ENCODE measurements at places on chromosomes 16 and 17.

DNA sequence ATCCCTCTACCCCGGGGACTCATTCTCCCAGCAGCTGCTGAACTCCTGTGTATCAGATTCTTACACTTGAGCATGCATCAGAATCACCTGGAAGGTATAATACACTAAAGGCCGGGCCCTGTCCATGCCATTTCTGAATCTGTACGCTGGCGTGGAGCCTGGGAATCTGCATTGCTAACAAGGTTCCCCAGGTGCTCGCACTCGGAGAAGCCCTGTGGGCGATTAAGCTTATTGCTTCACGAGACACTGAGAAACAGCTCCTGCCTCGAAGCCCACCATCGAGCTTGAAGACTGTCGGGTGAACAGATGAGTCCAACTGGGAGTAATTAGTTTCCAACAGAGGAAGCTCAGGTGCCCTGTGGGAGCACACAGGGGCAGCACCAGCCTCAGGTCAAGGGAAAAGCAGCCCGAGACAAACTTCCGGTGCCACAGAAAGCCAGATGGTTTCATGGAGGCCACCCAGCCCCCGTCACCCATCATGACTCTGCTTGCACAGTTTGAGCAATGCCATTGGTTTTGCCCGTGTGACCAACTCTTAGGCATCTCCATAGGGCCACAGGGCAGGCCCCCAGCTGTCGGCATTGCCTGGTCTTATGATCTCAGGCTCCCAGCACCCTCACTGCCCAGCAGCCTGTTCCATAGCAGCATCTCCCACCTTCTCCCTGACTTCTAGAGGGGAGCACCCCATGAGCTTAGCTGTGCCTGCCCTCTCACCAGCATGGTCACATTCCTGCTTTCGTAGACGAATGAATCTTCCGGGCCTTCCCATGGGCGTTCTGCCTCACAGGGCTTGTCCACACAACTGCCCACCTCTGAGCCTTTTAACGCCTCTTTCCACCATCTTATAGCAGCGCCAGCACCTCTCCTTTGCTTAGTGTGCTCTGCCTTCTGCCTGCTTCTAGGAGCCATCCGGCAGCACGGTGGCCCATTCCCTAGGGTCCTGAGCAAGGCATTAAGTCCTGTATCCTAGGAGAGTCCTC is 10.9 kb downstream of the CTRB2 start:
- DNase-seq, result no peak

GRCh38 chr17:3865176-3865575 is 19.1 kb upstream of the NCBP3 start:
- DNase-seq, result no peak

DNA sequence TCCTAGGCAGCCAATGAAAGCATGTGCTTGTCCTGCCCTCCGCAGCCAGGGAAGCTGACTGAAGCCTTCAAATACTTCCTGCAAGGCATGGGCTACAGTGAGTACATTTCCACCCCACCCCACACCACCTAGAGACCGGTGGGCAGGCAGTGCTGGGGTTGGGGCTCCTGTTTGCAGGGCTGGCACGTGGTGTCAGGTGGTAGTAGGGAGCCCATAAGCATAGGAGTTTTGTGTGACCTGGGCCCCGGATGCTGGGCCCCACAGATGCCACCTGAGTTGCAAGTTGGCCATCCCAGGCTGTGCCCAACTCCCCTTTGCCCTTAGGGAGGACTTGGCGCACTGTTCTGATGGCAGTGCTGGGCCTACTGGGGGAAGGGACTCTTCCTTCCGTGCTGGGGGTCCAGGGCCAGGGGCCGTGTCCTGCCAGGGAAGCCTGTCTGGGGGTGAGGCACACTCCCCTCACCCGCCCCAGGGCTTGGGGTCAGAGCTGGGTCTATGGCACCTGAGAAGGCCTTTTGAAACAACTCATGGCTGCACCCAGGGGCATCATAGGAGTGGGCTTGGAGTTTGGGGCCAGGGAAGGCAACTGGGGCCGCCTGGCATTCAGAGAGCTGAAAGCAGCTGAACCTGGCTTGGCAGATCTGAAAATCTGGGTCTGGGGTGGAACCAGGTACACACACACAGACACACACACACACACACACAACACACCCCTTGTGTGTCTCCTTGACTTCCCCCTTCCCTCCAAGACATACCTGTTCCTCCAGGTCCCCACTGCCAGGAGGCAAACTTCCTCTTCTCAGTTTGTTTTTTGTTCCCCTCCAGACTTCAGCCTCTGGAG is 5.8 kb upstream of the SETD6 start:
- DNase-seq, result no peak

DNA sequence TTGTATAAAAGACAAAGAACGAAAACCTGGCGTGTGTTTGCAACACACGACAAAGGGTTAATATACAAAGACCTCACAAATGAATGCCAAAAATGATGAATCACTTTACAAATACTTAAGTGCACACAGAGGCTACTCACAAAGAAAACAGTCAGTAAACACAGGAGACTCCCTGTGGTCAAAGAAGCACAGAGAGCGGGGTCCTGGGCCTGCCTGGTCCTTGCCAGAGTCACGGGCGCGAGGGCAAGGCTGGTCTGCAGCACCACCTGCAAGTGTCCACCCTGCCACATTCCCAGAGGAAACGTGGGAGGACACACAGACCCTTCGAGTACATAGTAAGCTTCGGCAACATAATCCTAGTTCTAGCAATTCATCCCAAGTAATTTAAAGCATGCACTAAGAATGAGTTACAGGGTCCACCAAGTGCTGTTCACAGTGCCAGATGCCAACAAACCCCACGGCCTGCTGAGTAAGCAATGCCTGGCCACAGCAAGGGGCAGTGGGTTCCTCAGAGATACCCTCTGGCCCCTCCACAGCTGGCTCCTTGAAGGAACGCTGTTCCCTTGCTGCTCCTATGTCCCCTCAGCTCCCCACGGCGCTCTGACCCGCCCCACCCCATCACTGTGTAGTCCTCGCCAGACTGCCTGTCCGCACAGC is 24.6 kb upstream of the FAAP100 start:
- no peak for DNase-seq

- no peak for DNase-seq
Measured at GRCh38 chr16:81652798-81653505, 126.1 kb upstream of the PLCG2 start.

DNA sequence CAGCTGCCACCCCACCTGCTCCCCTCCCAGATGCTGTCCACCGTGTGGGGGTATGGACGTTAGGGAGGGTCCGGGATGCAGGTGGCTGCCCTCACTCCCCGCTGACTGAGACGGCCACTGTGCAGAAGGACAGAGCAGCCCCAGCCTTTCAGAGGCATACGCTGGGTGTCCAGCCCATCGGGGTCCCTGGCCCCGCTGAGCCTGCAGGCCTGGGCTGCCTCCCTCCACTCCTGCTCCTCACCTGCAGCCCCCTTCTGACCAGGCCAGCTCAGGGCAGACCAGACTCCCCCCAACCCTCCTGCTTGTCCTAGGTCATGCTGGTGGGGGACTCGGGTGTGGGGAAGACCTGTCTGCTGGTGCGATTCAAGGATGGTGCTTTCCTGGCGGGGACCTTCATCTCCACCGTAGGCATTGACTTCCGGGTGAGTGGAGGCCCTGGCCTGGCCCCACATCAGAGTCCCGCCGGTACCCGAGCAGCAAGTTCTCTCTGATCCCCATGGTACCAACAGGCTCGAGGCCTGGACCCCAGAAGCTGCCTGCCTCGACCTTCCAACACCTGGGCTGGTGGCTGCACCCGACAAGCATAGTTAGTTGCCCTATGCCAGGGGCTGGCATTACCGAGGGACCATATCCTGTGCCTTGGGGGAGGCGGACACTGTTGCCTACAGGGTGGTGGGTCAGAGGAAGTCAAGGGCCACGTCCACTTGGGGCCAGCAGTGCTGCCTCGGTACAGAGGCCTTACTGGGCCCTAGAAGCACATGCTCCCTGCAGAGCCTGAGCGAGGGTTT is 1.4 kb downstream of the RAB26 start:
- no peak for DNase-seq

DNA sequence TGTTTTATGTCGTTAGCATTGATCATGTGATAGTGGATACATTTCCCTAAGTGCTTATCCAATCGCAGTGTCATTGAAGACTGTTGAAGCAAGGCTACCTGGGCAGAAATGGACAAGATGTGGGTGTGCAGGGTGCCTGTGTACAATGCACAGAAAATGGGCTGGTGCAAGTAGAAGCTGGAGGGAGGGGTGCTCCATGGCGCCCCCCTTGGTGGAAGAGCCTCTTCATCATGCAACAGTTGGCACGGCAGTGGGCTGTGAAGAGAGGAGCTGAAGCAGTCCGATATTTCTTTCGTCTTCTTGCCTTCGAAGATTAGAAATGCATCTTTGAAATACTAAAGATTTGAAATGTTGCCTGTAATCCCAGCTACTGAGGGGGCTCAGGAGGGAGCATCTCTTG is 100.5 kb downstream of the PLCG2 start:
- no peak for DNase-seq

- DNase-seq, result no peak
Measured at GRCh38 chr16:7792346-7792745, 459.7 kb downstream of the RBFOX1 start.

GRCh38 chr17:63537001-63537400 is 13.3 kb upstream of the DCAF7 start:
- no peak for DNase-seq

- DNase-seq, result no peak
Measured at GRCh38 chr16:53081032-53081424, 26.2 kb downstream of the CHD9 start.

DNA sequence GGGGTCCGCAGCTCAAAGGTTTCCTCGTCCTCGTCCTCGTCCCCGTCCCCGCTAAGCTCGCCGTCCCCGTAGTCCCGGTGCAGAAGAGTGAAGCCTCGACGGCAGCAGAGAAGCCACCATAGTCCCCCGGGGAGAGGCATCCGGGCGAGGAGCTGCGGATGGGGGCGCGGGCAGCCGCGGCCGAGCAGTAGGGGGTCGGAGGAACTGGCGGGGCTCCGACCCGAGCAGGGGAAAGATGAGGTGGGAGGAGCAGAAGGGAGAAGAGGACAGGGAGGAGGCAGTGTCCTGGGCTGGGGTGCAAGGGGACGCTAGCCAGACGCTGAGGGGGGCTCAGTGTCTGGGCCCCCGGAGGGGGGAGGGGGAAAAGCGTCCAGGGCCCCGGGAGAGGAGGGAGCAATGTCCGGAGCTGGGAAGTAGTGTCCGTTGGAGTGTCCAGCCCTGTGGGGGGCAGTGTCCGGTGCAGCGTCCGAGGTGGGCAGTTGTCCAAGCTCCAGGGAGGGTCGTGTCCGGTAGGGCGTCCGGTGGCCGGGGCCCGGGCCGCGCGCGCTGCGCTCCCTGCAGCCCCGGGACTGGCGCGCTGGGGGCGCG is at the start of gene PLEKHH3:
TSS of gene PLEKHH3 (minus strand) at position 571 of the 588 bp plus-strand sequence. CDS start at position 140, 431 bp downstream.
- DNase-seq, result no peak

DNA sequence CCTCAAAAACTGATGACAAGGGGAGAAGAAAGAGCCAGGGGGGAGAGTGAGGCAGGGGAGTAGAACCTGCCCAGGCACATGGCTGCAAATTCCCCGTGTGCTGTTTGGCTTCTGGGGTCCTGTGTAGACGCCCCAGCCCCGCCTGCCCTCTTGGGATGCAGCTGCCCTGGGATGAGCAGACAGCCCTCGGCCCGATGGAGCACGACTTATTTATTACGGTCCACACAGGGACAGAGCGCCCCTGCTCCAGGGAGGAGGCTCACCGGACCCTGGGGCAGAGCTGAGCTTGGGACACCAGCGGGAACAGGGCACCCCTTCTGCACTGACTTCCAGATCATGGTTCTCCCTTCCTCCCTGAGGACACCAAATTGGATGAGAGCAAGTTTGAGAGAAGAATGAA is 9.1 kb downstream of the LDHD start:
- no peak for DNase-seq

- DNase-seq, result no peak
Measured at GRCh38 chr17:8421571-8421970, 14.1 kb upstream of the NDEL1 start.

DNA sequence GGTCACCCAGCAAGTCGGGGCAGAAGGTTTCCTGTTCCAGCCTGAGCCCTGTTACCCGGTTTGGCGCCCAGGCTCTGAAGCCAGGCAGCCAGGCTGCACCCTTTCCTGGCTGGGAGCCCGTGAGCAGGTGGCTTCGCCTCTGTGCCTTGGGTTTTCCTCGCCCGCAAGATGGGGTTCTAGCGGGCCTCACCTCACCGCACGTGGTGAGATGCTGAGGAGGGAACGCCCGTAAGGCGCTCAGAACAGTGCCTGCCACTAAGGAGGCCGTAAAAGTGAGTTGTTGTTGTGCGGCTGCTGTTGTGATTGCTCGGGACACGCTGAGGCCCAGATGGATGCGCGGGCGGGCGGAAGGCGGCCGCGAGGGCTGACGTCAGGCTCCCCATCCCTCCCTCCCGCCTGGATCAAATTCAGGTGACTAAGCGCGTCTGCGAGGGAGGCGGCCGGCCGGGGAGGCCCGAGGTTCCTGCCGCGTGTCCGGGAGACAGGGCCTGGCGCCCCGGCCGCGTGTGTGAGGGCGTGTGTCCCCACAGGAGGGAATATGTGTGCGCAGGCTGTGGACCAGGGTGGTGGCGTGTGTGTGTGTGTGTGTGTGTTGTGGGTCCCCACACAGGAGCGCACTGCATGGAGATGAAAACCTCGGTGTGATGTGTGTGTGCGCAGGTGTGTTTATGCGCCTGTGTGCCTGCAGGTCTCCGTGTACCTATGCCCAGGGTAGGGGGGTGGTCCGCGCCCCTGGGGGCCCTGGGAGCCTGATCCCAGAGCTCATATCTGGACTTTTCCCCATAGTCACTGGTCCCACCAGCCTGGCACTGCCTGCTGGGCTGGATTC is 4.3 kb downstream of the CAMKK1 start:
- DNase-seq, result no peak

DNA sequence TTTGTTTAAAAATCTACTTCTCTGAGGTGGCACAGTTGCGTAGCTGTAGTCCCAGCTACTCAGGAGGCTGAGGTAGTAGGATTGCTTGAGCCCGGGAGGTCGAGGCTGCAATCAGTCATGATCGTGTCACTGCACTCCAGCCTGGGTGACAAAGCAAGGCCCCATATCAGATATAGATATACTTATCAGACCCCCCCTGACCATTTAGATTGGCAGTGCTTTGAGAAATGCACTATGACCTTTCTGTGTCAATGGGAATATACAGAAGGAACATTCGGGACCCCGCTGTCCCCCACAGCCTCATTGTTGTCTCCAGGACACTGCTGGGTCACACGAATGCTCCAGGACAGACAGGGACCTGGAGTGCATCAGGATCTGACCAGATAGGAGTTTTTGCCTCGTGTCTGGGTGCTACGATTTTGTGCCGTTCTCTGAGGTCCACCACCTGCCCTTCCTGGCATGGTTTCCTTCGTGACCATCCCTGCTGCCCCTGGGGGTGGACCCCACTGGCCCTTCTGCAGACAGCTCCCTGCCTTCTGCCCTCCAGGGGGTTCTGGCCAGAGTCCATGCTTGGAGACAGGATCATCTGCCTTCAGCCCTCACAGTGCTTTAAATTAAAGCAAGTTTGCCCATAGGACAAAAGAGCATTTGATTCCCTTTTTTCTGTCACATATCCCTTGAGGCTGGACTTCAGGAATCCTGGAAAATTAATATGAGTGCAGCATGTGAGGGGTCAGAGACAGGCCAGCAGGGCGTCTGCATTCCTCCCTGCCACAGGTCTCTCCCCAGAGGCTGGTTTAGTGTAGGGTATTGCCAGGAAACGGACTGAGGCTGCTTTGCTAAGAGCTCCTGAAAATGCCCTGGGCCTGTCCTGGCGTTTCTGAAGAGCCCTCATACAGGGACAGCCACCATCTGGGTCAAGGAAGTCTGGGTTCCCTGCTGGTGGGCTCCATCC is 19.3 kb downstream of the PLD6 start:
- DNase-seq, result no peak
